ENCODE measurements at places on chromosomes 12 and 14.

GRCh38 chr14:57560681-57561080 lies 67.0 kb upstream of the CCDC198 start:
- no peak for DNase-seq

DNA sequence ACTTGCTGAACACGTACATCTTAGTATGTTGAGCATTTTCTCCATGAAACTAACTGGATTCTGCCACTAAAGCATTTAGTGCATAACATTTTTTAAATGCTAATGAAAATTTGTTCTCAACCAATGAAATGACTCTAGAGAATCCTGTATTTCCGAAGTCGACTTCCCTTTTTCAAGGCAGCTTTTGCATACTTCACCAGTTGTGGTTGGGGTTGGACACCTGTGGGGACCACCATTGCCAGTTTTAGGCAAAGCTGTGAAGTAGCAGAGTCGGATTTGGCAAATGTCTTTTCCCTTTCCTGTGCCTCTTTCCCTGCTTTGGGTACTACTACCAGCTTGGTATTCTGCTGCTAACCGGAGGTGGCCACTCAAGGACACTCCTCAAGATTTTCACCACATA lies 349.2 kb downstream of the BCAT1 start:
- no peak for DNase-seq

DNA sequence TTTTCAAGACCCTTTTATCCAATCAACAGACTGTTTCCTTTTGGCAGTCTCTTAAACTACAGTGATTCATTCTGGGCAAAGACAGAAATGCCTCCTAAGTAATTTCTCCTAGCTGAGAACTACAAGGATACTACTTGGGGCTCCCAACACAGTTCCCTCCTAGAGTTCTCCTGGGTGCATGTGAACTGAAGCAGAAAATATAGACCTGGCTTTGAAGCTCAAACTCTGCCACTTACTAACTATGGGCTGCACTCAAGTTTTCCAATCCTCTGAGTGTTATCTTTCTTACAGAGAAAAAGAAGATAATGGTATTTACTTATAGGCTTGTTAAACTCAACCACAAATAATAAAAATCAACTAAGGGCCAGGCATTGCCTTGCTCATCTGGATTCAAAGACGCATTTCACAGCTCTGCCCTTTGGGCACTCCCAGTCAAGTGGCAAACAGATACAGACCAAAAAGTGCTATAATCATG lies 97.6 kb downstream of the EFCAB11 start:
- DNase-seq = no peak

GRCh38 chr14:22266142-22266442 lies 322.9 kb downstream of the DAD1 start:
- DNase-seq = no peak

DNA sequence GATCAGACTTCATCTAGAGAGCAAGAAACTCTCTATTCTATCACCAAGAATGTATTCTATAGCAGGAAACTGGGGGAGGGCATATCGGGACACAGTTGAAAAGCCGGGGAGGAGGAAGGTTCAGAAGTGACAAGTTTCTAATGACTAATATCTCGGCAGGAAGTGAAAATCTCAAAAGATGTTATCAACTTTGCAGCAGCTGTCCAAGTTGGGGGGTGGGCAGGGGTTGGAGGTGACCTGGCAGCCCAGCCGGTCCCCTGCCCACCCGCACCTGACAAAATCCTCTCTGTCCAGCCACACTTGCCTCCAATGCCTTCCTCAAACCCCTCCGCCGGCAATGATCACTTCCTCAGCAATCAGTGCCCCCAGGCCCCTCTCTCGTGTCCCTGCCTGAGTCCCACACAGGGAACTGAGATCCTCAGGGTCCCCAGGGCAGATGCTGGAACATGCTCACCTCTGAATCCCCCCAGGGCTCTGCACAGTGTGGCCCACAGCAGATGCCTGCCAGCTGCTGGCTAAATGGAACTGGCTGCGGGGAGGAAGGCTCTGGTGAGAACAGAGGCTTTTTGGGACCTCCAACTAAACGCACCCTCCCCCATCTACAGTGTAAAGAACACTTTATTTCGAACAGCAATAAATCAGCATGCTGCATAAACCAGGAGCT lies 43.9 kb downstream of the CCDC88C start:
- no peak for DNase-seq

- no peak for DNase-seq
Observed at GRCh38 chr12:24201258-24201970, 251.9 kb upstream of the SOX5 start.

GRCh38 chr14:39267608-39268005 lies 33.9 kb downstream of the MIA2 start:
- no peak for DNase-seq

DNA sequence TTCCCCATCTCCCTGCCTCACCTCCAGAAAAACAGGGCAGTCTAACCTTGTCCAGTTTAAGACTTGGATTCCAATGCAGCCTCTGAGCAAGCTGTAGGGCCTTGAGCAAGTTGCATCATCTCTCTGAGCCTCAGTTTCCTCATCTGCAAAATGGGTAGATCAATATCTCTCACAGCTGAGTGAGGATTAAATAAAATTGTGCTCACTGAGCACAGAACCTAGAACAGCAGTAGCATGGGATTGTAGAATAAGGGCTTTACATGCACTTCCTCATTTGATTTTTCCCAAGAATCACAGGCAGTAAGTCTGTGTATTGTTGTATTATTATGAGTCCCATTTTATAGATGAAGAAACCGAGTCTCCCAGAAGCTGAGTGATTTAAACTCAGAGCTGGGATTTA lies 2.0 kb downstream of the DTX1 start:
- no peak for DNase-seq

DNA sequence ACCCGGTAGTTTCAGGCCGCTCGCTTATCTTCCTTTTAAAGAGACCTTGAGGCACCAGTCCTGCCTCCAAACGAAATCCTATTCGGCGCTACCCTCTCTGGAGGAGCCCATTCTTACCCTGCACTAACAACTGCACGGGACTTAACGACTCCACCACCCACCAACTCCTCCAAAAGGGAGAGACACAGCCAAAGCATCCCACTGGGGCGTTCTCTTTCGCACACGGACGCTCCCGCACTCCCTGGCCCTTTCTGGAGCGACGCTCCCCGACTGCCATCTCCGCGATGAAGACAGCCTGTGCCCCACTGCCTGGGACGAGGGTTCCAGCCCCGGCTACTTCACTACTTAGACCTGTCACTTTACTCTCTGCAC lies 650 bp downstream of the GALC start:
- DNase-seq = no peak

GRCh38 chr14:102264355-102264754 lies 40.6 kb downstream of the MOK start:
- no peak for DNase-seq

DNA sequence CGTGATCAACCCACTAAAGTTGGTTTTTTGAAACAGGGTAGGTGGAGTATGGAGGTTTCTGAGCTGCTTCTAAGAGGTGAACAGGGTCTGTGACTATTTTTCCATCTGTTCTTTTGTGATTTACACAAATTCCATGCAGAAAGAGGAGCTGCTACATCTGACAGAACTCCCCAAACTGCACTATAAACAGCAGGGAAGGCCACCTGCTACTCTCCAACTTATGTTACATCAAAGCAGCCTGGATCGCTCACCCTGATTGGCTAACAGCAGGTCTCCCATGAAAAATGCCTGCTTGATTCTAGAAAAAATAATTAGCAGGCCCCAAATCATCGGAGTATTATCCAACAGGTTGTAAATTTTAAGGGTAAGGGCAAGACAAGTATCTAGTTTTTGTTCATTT lies 282.9 kb upstream of the FLRT2 start:
- no peak for DNase-seq

GRCh38 chr12:128387811-128388422 lies 120.9 kb downstream of the TMEM132C start:
- DNase-seq = no peak

GRCh38 chr12:13603953-13604352 lies 377.4 kb downstream of the GRIN2B start:
- DNase-seq = no peak

DNA sequence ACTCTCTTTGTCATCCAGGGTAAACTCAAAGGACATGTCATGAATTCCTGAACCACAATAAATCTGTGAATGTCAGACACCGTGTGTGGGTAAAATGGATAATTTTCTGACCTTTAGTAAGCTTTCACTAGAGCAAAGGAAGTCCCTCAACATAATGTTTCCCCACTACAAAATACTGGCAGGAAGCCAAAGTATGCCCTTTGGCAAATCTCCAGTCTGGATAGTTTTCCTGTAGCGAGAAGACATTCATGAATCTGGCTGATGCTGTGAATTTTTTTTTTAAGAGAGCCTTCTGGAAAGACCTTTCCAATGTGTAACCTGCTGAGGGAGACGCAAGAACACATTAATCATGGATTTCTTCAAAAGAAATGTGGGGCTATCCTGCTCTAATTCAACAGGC lies 389.6 kb upstream of the DDHD1 start:
- no peak for DNase-seq

DNA sequence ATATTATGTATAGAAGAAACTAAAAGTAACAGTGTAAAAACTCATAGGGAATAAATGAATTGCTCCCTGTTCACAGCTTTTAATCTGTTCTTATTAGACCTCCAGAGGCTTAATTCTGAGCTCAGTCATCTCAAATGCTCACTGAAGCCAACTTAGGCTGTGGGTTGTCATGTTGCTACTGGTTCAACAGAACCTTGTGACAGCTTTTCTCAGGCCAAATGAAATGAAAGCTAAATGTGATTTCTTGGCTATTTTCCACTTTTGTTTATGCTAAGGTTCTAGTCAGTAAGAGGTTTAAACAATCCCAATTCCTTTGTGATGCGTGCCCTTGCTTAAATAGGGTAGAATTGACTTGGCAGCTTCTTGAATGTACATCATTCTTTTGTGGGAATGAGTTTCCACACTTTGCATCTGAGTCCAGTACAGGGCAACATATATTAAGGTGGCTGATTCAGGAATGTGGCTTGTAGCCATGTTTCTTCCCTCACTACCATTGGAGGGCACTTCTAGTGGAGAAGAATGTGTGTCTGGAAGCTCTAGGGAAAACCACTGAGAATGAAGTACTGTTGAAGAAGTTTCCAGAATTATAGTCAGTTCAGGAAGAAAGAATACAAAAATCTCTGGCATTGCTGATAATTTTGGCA lies 156.4 kb downstream of the NEDD1 start:
- DNase-seq = no peak

- DNase-seq = no peak
Observed at GRCh38 chr12:62865937-62866336, 69.0 kb downstream of the PPM1H start.

DNA sequence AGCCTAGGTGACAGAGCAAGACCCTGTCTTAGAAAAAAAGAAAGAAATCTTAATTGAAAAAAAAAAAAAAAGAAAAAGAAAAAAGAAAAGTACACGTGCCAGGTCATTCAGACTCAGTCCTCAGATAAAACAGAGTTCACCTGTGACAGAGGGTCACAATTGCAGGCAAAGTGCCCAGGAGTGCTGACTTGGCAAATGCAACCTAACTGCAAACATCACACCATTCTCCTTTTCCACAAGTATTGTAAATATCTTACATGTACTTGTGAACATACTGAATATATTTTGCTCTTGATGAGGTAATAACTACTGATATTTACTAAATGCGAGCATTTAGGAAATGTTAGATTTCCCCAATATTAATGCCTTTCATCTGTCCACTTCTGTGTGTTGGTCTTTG lies 9.0 kb upstream of the COL2A1 start:
- no peak for DNase-seq

DNA sequence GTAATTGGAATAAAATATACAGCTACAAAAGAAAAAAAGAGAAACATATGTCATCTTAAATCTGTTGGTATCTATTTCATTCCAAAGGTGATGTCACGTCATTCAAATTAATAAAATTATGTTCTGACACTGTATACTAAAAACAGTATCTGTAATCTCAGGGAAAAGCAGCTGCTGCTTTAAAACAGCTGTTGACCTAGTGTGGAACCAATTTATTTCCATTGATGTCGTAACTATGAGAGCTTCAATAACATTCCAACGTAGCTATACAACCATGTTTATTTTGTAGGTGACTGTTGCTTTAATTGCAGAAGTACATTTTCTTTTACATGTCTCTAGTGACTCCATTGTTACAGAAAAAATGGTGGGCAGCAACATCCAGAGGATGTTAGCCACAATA lies 571.7 kb downstream of the RPS29 start:
- no peak for DNase-seq

- no peak for DNase-seq
Observed at GRCh38 chr14:104436047-104436591, 143.4 kb upstream of the C14orf180 start.

GRCh38 chr12:30120522-30120921 lies 336.8 kb upstream of the TMTC1 start:
- no peak for DNase-seq

DNA sequence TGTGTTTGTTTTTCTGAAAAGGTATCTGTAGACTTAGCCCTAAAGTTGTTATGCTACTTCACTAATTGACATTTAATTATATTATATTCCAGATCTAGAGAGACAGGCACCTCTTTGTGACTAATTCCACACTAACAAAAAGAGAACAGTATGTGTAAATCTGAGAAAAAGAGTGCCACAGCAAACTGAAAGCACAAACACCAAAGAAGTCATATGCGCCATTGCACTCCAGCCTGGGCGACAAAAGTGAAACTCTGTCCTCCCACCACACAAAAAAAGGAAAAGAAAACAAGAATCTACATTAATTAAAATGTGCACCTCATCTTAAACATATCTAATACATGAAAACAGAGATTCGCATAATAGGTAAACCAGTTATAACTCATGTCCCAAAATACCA lies 4.4 kb upstream of the CSRNP2 start:
- DNase-seq = peak; percentile 14

- no peak for DNase-seq
Observed at GRCh38 chr12:107921062-107921461, 146.6 kb downstream of the ASCL4 start.

- no peak for DNase-seq
Observed at GRCh38 chr12:108712925-108713203, 18.5 kb downstream of the CORO1C start.

DNA sequence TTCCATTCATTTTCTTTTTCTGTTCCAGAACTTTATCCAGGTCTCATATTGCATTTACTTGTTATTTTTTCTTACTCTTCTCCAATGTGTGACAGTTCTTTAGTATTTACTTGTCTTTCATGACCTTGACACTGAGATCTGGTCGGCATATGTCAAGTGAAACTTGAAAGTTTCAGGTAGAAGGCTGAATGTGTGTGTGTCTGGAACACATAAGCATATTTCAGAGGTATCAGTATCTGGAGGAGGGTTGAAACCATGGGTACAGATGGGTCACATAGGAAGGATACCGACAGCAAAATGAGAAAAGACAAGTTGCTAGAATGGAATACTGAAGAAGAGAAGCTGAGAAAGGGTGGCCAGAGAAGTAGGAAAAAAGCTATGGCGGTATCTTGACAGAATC lies 22.5 kb upstream of the PTGDR start:
- no peak for DNase-seq

DNA sequence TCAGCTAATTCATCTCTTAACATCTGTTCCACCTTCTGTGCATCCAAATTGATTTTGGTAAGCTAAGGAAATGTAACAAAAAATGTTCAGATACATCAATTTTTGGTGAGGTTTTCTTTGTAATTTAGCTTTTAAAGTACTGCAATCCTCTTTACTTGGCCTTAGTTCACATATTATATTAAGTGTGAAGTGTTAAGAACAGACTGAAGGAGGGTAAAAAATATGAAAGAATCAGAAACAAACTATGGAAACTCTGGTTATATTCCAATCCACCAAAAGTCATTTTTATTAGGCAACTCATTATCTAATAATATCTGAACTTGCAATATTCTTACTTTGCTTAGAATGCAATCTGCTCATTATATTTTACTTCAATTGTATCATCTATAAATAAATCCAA lies 49.1 kb downstream of the CEP290 start:
- DNase-seq = no peak

- DNase-seq = no peak
Observed at GRCh38 chr14:21910260-21910659, 236.6 kb upstream of the OR4E1 start.

Data from stimulated activated CD4-positive, alpha-beta T cell treated with anti-CD3 and anti-CD28 coated beads, Interleukin-12 subunit alpha, Interleukin-12 subunit beta, amount 100 ng/mL, for 48 hours (primary cell).